Regular cardiac myocyte (primary cell): ENCODE measurements at places on chromosomes 2 and 18. TPM values are rescaled to one million over a fixed set of nuclear protein-coding genes. Genes with fewer than 3 reads are reported as not detected.

The KLHL30 gene
- 1.7 and 9.9 TPM in 2 replicates for total RNA-seq

The RAB27B gene
- 5.9 and 16.9 TPM in 2 replicates for total RNA-seq

The STPG4 gene
- total RNA-seq = under 0.01 and 0.56 TPM in 2 replicates

The SERPINB2 gene
- total RNA-seq = 0.38 and 2.0 TPM in 2 replicates

The BCL2 gene
- total RNA-seq = 1.5 and 3.1 TPM in 2 replicates

The TRIM43B gene
- not detected in 2 replicates for total RNA-seq

The DNAJC27 gene
- total RNA-seq = 1.9 and 5.6 TPM in 2 replicates

The RABL2A gene
- 3.6 and 10.1 TPM in 2 replicates for total RNA-seq

The SALL3 gene
- under 0.01 and 0.19 TPM in 2 replicates for total RNA-seq

The SOWAHC gene
- 13.8 and 24.3 TPM in 2 replicates for total RNA-seq

The EFR3B gene
- total RNA-seq = 0.56 and 1.7 TPM in 2 replicates

The EPG5 gene
- 58.5 and 67.4 TPM in 2 replicates for total RNA-seq

The MBD5 gene
- 6.3 and 15.8 TPM in 2 replicates for total RNA-seq

The PJVK gene
- 0.77 and 1.7 TPM in 2 replicates for total RNA-seq

The REG1B gene
- total RNA-seq = not detected in 2 replicates

The KCNE4 gene
- 45.4 and 151 TPM in 2 replicates for total RNA-seq

The FBXO48 gene
- 0.28 and 0.58 TPM in 2 replicates for total RNA-seq

The SLC9A4 gene
- total RNA-seq = not detected in 2 replicates

The TAF4B gene
- total RNA-seq = 2.3 and 5.6 TPM in 2 replicates

The BOLL gene
- not detected in 2 replicates for total RNA-seq

The LAMA3 gene
- 0.96 and 4.8 TPM in 2 replicates for total RNA-seq

The SIX3 gene
- total RNA-seq = not detected in 2 replicates

The APOB gene
- total RNA-seq = under 0.01 TPM in 1 of 2 replicates, not detected in the other

The TMEM247 gene
- total RNA-seq = not detected in 2 replicates

The ZC3H15 gene
- total RNA-seq = 80.3 and 109 TPM in 2 replicates

The TEX44 gene
- total RNA-seq = not detected in 2 replicates

The TP53I3 gene
- total RNA-seq = 22.3 and 34.5 TPM in 2 replicates

The NEU4 gene
- total RNA-seq = 0.19 and 0.28 TPM in 2 replicates

The GDF7 gene
- total RNA-seq = under 0.01 and 0.28 TPM in 2 replicates

The DNAJC5G gene
- not detected in 2 replicates for total RNA-seq

The CDH19 gene
- 1.3 and 2.0 TPM in 2 replicates for total RNA-seq

The ANKRD30BL gene
- total RNA-seq = not detected in 2 replicates

The ZNF532 gene
- 28.2 and 58.1 TPM in 2 replicates for total RNA-seq

The IL37 gene
- total RNA-seq = not detected in 2 replicates

The TBC1D8 gene
- 5.8 and 9.0 TPM in 2 replicates for total RNA-seq

The RELCH gene
- total RNA-seq = 28.9 and 37.8 TPM in 2 replicates

The TUBA3E gene
- total RNA-seq = not detected in 2 replicates

The LPIN2 gene
- total RNA-seq = 25.7 and 38.6 TPM in 2 replicates

The LINC00305 gene
- not detected in 2 replicates for total RNA-seq

The XIRP2 gene
- total RNA-seq = under 0.01 TPM in 1 of 2 replicates, not detected in the other

The KIAA2012 gene
- total RNA-seq = under 0.01 TPM in 2 replicates

The ALPP gene
- not detected in 2 replicates for total RNA-seq

The ZNF385B gene
- not detected in 2 replicates for total RNA-seq

The C2orf80 gene
- not detected in 2 replicates for total RNA-seq

The SERPINB13 gene
- not detected in 2 replicates for total RNA-seq

The MALL gene
- total RNA-seq = 2.0 and 6.7 TPM in 2 replicates

The VWA3B gene
- total RNA-seq = not detected in 2 replicates

The CEP68 gene
- 4.8 and 5.8 TPM in 2 replicates for total RNA-seq

The SMC6 gene
- 21.4 and 30.1 TPM in 2 replicates for total RNA-seq

The CHRND gene
- total RNA-seq = not detected in 2 replicates

The ALMS1 gene
- total RNA-seq = 9.0 and 14.4 TPM in 2 replicates

The PLGLB2 gene
- 0.38 and 2.3 TPM in 2 replicates for total RNA-seq

The G6PC2 gene
- total RNA-seq = not detected in 2 replicates
